ENCODE measurements at places on chromosomes 11 and 22.

DNA sequence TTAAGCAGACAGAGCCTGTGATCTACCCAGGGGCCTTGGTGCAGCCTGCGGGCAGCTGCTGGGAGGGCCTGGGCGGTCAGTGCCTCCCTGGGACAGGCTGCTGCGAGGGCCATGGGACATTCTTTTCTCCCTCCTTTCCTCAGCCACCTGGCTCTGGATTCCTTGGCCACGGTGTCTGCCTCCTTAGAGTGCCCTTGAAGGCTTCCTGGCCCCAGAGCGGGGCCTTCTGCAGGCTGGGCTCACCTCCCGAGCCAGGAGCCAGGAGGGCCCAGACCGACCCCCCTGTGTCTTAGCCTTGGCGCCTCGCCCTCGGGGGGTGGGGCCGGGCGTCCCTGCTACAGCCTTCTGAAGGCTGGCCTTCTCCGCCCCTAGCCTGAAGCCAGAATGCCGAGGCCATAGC lies 231.2 kb downstream of the TBC1D22A start:
- H3K4me1 ChIP-seq, result peaks cover 14% of the 10 kb centered on the region
- peaks cover 8% of the 10 kb centered on the region for H3K36me3 ChIP-seq
- H3K27ac ChIP-seq, result no peak overlapping the region
- no peak overlapping the region for H3K4me3 ChIP-seq
- no peak for DNase-seq
- no peaks in the 10 kb centered on the region for H3K27me3 ChIP-seq

GRCh38 chr11:65854161-65854592 lies 3.8 kb downstream of the CFL1 start:
- peaks cover 3% of the 10 kb centered on the region for H3K36me3 ChIP-seq
- no peaks in the 10 kb centered on the region for H3K27me3 ChIP-seq
- H3K4me1 ChIP-seq, result peaks cover 36% of the 10 kb centered on the region
- no peak overlapping the region for H3K27ac ChIP-seq
- no peak for DNase-seq

- H3K27me3 ChIP-seq, result peaks cover 24% of the 10 kb centered on the region
- H3K36me3 ChIP-seq, result no peaks in the 10 kb centered on the region
- no peak for DNase-seq
Measured at GRCh38 chr11:104124979-104125378, 39.0 kb downstream of the PDGFD start.

- no peak overlapping the region for H3K27ac ChIP-seq
- no peak overlapping the region for H3K4me3 ChIP-seq
- peaks cover 48% of the 10 kb centered on the region for H3K27me3 ChIP-seq
- H3K4me1 ChIP-seq, result peaks cover 4% of the 10 kb centered on the region
Measured at GRCh38 chr11:32310214-32310601, 125.1 kb downstream of the WT1 start.

DNA sequence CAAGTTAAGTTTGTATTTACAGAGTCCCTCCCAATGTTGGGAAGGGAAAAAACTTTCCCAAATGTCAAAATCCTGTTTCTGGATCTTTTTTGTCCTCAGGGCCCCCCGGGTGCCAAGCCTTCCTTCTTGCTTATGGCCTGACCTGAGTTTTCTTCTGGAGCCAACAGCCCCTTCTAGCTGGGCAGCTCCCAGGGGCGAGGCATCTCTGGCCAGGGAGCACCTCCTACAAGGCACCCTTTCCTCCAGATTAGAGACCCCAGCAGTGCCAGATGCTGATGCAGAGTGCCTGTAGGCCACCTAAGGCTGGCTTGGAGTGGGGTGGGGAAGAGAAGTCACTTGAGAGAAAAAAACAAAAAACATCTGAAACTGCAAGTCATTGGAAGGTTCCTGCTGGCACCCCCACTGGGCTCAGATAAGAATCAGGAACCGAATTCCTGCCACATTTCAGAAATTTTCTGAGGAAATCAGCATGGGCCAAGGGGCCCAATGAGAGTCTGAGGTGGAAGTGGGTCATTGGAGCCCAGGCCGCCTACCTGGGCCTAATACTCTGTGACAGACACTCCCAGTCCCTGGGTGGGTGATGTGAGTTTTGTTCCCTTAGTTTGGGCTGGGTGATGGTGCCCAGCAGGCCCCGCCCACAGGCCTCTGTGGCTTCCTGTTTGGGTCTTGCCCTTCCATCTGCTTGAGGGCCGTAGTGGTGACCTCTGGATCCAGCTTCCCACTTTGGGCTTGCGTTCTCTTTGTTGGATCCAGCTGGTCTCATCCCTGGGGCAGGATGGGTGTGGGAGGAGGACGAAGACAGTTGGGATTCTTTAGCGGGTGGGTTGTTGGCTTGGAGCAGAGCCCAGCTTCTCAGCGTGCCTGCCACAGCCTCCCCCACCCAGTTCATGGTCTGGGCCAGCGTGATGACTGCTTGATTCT lies 40.6 kb downstream of the PARVA start:
- no peak for DNase-seq
- H3K36me3 ChIP-seq, result no peaks in the 10 kb centered on the region
- no peak overlapping the region for H3K27ac ChIP-seq
- no peak overlapping the region for H3K4me3 ChIP-seq
- H3K4me1 ChIP-seq, result peaks cover 3% of the 10 kb centered on the region
- peaks cover 25% of the 10 kb centered on the region for H3K27me3 ChIP-seq

GRCh38 chr11:6362873-6363678 lies 27.2 kb upstream of the SMPD1 start:
- peak; percentile 54 for DNase-seq
- no peaks in the 10 kb centered on the region for H3K36me3 ChIP-seq
- no peak overlapping the region for H3K4me3 ChIP-seq

DNA sequence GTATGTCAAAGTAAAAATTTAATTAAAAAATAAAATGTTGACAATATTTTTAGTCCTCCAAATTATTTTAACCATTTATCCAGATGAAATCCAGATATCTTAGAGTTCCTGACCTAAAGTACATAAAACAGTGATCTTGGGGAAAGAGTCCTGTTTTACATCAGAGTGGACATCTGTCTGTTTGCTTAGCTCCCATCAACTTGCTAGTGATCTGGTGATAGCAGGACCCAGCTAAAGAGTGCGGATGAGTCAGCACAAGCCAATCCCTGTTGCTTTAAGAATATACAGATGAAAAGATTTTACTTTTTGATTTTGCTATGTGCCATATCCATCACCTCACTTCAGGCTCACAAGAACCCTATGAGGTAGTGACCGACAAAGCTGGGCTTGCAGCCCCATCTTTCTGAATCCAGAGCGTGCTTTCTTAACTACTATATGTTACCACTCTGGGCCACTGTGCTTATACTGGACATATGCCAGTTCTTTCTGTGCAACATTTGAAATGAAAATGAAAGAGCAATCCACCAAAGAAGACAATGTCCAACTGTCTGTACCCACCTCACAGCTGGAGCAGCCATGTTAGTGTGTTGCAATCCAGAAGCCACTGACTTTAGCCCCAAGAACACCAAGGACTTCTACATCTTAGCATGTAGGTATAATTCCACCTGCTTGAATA lies 167.6 kb upstream of the SESN3 start:
- no peaks in the 10 kb centered on the region for H3K36me3 ChIP-seq
- no peaks in the 10 kb centered on the region for H3K27me3 ChIP-seq
- H3K4me3 ChIP-seq, result no peak overlapping the region
- no peak overlapping the region for H3K27ac ChIP-seq
- H3K4me1 ChIP-seq, result peaks cover 3% of the 10 kb centered on the region

DNA sequence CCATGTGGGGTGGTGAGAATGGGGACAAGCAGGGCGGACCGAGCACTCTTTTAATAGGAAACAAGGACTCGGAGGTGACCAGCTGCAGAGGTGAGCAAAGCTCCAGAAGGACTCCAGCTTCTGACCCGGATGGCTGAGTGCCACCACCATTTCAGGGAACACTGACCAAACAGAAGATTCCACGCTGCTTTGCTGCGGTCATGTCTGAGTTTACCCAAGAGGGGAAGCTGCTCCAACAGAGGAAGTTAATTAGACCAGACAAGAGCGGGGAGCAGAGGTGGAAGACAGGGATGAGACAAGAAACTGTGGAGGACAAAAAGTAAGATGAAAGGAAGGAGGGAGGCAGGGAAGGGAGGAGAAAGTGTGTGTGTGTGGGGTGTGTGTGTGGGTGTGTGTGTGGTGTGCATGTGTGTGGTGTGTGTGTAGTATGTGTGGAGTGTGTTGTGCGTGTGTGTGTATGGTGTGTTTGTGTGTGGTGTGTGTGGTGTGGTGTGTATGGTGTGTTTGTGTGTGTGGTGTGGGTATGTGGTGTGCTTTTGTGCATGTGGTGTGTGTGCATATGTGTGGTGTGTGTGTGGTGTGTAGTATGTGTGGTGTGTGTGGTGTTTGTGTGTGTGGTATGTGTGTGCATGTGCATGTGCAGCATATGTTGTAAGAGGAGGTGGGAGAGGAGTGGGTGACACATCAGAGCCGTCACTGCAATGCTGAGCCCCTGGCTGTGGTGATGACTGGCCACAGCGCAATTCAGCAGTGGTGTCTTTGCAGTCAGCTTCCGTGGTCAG lies 82.2 kb upstream of the AKIP1 start:
- H3K36me3 ChIP-seq, result no peaks in the 10 kb centered on the region
- no peak overlapping the region for H3K27ac ChIP-seq
- H3K27me3 ChIP-seq, result peaks cover 11% of the 10 kb centered on the region
- no peak overlapping the region for H3K4me3 ChIP-seq

DNA sequence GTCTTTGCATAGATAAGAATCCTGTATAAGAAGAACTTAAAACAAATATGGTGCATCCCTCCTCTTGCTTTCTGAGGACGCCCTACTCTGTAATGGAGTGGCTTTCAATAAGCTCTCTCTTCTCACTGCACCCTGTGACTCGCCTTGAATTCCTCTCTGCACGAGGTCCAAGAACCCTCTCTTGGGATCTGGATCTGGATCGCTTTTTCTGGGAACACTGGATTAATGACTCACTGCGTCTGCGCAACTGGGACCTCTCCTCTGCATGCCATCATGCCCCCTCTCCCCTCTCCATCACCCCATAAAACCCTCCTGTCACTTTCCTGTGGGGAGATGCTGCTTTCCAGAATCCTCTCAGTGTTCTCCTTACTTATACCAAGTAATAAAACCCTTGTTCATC lies 15.1 kb upstream of the CABP2 start:
- no peaks in the 10 kb centered on the region for H3K36me3 ChIP-seq
- no peak overlapping the region for H3K27ac ChIP-seq
- DNase-seq, result no peak
- no peak overlapping the region for H3K4me3 ChIP-seq
- no peaks in the 10 kb centered on the region for H3K4me1 ChIP-seq
- H3K27me3 ChIP-seq, result no peaks in the 10 kb centered on the region

DNA sequence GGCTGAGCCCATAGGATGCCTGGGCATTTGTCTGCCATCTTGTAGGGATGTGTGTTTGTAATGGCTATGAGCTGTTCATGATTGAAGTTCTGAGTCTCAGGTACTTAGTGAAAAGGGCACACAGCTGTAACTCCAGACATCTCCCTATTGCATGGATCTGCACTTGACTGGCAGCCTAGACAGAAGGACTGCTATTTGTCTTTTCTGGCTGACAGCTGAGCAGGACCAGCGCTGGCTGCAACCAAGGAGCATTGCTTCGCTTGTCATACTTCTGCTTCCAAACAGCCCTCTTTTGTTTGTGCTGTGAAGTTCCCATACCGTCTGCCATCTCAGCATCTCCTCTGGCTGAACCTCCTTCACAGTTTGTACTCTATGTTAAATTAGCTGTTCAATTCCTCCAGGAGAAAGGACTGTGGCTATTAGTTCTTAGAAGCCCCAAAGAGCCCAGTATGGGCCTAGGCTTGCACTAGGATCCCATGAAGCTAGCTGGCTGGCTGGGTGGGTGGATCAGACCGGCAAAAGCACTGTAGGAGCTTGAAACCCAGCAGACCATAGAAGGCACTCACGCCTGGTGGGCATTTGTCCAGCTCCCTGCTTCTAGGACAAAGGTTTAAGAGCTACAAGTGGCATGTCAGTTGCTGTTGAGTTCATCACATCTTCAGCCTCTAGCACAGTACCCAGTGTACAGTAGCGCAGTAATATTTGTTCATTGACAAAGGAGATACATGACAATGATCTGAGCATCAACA lies 20.4 kb downstream of the HIRA start:
- no peak overlapping the region for H3K4me3 ChIP-seq
- H3K27ac ChIP-seq, result no peak overlapping the region
- no peaks in the 10 kb centered on the region for H3K36me3 ChIP-seq

GRCh38 chr11:59523541-59523940 lies 12.2 kb downstream of the OR4D9 start:
- no peaks in the 10 kb centered on the region for H3K36me3 ChIP-seq
- H3K27me3 ChIP-seq, result peaks cover 33% of the 10 kb centered on the region
- H3K4me1 ChIP-seq, result peaks cover 2% of the 10 kb centered on the region
- H3K27ac ChIP-seq, result no peak overlapping the region

- H3K36me3 ChIP-seq, result no peaks in the 10 kb centered on the region
- H3K27ac ChIP-seq, result no peak overlapping the region
- no peak for DNase-seq
- no peaks in the 10 kb centered on the region for H3K4me1 ChIP-seq
- H3K27me3 ChIP-seq, result no peaks in the 10 kb centered on the region
Measured at GRCh38 chr11:26708736-26709456, 13.0 kb downstream of the SLC5A12 start.

- peaks cover 6% of the 10 kb centered on the region for H3K36me3 ChIP-seq
- no peak for DNase-seq
- H3K27me3 ChIP-seq, result no peaks in the 10 kb centered on the region
Measured at GRCh38 chr11:65182258-65183170, 786 bp downstream of the CAPN1 start.

DNA sequence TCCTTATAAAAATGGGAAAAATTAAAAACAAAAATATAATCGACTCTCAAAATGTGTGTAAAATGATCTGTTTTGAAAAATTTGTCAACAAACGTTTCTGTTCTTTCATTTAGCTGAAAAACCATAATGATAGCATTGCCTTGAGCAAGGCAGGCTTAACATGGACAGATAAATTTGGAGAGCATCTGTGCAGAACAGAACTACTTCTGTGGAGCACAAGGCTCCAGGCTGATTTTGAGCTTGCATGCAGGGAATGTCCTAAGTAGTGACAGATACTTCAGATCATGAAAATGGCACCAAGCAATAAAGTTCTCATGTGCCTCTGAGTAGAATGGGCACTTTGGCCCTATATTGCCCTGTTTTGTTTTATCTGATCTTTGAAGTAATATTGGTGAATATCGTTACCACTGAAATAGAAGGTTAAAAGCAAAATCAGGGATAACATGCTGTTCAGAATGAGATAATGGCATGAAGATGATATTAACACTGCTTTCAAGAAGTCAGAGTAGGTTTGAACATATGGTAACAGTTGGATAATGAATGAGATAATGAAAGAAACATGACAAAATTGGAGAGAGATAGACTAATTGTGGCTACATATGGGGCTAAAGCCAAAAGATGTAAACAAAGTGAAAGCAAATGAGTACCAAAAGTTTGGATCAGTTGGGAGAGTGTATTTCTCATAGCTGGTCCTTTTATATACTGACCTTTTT lies 730.5 kb upstream of the CCDC179 start:
- no peaks in the 10 kb centered on the region for H3K36me3 ChIP-seq
- no peaks in the 10 kb centered on the region for H3K4me1 ChIP-seq
- no peak overlapping the region for H3K4me3 ChIP-seq

All from T-helper 17 cell (primary cell).